Myometrial cell (primary cell): ENCODE measurements at places on chromosomes 4 and X. TPM values are rescaled to one million over a fixed set of nuclear protein-coding genes. Genes with fewer than 3 reads are reported as not detected.

ARAF gene
- total RNA-seq, result 34.4 and 38.6 TPM in 2 replicates

BST1 gene
- 4.9 and 8.9 TPM in 2 replicates for total RNA-seq

TCP11X2 gene
- not detected in 2 replicates for total RNA-seq

ARHGAP36 gene
- total RNA-seq, result not detected in 2 replicates

CHST7 gene
- 8.4 and 10.1 TPM in 2 replicates for total RNA-seq
